Naive B cell (primary cell): ENCODE measurements at places on chromosomes 4 and X.
A peak's percentile ranks its signal among the peaks of the same experiment; 100 is the strongest.

DNA sequence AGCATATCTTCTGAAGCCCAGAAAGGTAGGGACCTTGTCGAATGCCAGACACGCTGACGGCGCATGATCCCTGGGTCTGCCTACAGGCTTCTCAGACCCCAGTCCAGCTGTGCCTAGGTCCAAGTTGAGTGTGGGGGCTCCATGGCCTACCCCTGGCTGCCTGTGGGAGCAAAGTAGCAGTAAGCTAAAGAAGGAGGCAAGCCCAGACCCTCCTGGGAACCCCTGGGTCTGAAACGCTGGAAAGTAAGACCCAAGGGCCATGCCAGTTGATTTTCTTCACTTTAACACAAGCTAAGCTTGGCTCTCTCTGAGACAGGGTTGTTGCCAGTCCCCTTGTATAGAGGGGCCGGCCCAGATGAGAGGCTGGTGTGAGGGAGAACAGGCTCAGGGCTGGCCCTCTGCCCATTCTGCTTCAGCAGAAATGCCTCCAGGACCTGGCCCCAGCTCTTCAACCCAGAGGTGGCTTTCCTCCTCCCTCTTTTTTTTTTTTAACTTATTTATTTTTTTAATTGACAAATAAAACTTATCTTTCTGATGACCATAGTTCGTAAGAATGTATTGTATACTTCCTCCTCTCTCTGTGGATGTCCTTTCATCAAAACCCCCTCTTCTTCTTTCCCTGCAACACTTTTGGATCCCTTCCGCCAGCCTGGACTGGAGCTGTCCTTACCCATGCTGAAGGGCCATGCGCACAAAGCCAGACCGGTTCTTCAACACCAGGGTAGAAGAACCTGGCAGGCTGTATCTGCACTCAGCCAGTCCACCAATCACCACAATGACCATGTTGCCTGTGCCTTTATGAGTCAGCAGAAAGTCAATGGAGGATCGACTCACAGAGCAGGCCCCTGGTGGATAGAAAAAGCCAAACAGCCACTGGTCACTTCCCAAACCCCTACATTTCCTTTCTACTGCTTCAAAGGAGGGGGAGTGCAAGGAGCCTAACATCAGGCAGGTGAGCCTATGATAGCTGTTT, 7.1 kb downstream of the AWAT2 start:
- no peak for DNase-seq

DNA sequence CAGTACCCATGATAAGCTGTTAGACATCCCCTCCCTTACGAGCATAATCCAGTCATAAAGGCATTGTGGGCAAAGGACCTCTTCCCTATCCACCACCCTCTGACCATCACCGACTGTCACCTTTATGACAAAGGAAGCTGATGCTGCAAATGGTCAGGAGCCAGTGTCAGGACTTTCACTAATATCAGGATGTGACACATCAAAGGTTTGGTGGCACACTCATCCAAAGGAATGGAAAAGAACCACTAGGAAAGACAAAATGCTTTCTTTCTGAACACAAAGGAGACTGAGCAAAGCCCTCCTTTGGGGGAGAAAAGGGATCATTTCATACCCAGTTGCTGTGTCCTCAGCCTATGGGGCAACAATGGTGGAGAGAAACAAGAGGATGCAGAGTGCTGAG, 66.9 kb upstream of the PROM1 start:
- no peak for DNase-seq

DNA sequence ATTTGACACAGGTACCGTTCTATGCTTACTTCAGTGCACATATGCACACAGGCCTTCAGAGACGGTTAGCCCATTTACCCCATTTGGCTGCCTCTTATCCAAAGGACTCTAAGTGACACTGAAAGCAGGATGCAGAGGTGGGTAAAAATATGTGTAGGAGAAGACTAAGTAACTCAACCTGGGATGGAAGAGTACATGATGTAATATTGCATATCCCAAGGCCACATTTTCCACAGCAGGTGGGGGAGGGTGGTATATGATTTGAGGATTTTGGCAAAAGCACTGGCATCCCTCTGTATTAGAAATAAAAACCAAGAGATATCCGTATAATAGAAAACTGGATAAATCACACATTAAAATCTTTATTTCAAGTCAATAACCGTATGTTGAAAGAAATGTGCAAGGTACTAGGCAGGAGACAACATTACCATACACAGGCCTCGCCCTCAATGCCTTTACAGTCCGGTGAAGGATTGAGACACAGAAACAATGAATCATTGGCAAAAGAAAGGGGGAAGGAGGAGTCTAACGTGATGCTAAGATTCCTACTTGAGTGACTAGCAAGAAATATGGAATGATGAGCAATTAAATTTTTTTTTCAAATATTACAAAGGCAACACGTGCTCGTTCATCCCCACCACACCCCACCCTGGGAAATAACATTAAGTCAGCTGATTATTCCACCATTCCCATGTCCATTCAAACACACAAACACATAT, 161.0 kb upstream of the RASGEF1B start:
- no peak for DNase-seq

DNA sequence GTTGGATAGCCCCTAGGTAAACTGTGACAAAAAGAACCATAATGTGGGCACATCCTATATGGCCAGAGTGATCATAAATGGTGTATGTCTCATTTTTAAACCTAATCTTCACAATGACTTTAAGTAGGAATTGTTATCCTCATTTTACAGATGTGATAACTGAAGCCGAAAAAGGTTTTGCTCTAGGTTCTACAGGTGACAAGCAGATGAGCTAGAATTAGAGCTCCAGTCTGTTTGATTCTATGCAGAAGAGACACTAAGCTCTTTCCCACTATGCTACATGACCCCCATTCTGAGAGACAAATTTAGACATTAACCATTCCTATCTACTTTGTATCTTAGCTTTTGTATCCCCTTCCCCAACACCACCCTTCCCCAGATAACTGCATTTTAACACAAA, 2.0 kb downstream of the AREG start:
- DNase-seq: no peak

DNA sequence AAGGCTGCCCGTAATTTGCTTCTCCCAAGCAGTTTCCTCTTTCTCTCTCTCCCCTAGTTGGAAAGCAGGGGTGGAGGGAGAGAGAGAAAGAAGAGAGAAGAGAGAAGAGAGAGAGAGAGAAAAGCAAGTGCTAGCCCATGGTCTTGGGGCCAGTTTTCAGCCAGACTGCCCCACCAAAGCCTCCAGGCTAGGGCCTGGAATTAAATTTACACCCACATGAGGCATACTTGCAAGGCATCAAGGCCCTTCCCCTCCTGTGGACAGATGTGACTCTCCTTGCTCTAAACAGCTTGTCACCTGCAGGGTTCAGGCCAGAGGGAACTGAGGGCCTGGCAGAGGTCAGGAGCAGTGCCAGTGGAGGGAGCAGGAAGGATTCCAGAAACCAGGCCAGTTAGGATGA, 1.7 kb upstream of the CXCR3 start:
- DNase-seq: no peak

DNA sequence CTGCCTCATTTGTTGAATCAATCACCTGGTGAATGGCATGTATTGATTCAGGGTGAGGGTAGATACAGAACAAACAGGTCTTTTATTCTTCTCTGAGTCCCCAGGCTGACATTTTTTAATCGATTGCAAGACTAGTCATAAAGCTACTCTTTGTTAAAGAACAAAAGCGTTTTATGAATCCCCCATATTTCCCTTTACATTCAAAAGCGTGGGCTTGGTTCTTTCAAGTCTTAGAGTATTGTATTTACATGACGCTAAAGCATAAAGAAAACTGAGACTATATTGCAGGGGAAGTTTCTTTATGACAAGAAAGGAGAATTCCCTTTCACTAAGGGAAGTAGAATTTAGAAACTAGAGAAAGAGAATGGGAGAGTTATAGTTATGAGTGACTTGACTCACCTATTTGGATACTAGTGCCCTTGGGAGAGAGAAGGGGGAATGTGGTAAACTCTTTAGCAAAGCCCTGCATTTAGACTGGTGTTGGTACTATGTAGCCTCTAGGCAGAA, 69.3 kb upstream of the PDE5A start:
- no peak for DNase-seq

GRCh38 chrX:148500423-148501385, at the start of gene AFF2:
TSS of gene AFF2 (plus strand) at chrX:148500617. CDS start at chrX:148501098, 481 bp downstream.
- peak; percentile 39 for DNase-seq

DNA sequence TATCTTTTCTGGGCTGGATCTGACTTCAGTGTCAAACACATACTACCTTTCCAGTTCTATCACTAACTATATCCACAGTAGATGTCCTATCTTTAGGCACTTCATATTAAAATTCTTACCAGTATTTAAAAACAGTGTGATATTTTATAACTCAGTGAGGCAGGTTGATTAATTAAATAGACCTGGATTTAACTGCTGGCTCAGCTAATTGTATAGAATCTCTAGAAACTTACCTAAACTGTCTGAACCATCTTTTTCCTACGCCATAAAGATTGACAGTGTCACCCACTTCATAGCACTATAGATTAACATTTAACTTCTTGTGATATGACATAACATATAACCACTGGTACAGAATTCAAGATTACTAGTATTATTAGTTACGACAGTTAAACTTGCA, 935.3 kb downstream of the FAT4 start:
- DNase-seq: no peak

GRCh38 chr4:188551156-188551555, 411.9 kb downstream of the TRIML1 start:
- DNase-seq: no peak

- DNase-seq: no peak
These were observed 9.2 kb downstream of the HUWE1 start for GRCh38 chrX:53677286-53677685.

GRCh38 chrX:39773923-39774773, 323.6 kb downstream of the BCOR start:
- no peak for DNase-seq

DNA sequence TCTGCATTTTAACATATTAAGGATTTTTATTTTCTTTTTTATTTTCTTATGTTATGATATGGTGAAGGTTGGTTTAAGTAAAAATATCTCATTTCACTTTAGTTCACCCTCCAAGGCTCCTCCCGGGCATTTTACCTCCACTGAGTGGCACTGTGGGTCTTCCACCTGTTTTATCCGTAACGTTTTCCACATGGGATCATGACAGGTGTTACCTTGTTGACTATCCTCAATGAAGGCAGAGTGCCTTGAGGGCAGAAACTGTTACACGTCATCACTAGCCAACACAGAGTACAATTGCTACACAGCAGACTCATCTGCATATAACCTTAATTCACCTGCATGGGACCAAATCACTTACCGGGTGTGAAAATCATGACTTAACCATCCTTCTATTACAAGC, 105.8 kb downstream of the GEMIN8 start:
- no peak for DNase-seq

DNA sequence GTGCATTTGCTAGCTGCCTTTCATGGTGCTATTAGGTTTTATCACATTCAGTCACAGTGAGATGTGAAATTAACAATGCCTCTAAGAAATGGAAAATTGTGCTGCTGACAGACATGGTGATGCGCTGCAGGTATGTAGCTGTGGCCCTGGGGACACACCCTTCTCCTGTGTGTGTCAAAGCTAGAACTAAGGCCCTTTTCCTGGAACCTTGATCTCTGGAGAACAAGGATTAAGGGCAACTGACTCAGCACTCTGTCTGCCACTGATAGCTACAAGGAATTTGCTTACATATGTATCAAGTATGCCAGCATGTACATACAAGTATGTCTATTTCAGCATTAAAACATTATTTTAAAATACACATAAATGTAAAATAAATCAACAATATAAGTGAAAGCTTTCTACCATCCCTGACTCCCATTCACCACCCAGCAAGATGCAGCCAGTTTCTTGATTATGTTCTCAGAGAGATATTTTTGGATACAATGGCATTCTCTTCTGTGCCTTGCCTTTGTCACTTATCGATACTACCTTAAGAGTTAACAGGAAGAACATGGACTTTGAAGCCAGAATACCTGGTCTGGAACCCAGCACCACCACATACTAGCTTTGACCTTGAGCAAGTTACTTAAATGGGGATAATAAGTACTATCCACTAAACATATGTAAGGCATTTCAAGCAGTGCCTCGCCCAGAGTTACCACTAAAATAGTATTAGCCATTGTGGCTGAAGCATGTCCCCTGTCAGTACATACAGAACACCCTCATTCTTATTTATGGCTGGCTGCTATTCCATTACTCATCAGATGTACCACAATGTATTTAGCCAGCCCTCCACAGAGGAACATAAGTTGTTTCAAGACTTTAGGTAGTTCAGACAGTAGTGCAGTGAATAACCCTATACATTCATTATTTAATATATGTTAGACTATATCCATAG, 68.5 kb downstream of the NPNT start:
- no peak for DNase-seq

DNA sequence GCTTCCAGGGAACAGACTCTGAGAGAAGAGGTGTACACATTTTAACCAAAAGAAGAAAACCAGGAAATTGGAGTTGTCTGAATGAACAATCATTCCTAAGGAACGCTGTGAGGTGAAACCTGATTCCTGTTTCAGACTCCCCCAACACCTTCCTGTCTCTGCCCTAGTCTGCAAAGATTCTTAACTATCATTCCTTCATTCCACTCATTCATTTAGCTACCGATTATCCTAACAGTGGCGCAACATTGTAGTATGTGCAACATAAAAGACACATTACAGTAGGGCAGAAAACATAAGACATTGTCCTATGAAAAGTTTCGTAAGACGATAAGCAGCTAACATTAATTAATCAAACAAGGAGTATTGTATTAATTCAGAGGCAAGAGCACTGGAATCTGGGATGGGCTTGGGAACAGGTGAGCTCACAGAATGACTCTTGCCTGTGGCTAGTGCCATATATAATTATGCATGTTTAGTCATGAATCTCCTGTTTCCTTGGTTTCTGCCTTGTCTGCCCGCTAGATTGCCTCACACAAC, 23.8 kb upstream of the ADH7 start:
- DNase-seq: no peak

DNA sequence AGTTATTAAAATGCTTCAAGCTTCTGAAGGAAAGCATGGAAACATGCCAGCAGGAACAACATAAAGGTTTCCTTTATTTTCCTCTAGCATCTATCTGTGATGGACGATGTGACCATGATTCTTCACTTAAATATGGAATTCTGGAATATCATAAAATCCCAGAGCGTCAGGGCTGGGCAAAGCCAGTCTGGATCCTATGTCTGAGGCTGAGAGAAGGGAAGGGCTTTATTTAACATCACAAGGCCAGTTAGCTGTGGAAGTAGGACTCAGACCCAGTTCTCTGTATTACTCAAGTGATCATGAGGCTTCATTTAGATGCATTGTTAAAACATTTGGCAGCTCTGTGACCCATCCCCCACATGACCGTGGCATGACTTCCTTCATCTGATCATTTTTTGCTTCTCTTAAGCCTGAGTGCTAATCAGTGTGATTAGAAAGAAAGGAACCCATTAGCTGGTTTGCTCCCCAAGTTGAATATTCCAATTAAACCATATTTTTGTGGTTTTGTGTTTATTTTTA, 40.9 kb upstream of the EOLA2 start:
- no peak for DNase-seq
